Activated naive CD4-positive, alpha-beta T cell treated with anti-CD3 and anti-CD28 coated beads, Interleukin-2, amount 50 U/mL, for 16 hours (primary cell): ENCODE measurements at places on chromosomes 6 and 20.

GRCh38 chr6:101626269-101626668 is 232.8 kb downstream of the GRIK2 start:
- no peak for DNase-seq

DNA sequence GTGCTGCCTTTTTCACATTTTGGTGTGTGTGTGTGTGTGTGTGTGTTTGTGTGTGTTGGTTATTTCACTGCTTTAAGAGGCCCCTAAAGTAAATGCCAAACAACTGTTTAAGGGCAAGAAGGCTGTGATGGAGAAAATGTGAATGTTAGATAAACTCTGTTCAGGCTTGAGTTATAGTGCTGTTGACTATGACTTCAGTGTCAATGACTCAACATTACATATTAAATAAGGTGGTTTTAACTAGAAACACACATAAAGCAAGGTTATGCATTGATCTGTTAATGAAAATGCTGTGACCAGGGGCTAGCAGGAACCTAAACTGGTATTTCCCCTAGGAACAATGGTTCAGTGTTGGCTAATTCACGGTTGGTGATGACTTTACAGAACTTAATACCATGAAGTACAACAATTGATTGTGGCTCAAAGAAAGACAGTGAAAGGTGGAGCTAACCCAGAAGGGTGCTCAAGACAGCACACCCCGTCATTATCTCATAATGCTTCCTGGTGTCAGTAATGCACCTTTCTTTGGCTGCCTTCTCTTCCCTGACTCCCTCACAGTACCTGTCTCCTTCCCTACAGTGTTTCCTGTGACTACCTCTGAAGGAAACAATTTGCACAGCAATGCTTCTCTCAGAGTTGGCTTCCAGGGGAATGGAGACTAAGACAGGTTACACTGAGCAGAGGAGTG is 116.1 kb downstream of the RIN2 start:
- no peak for DNase-seq

GRCh38 chr20:2207770-2208097 is 88.1 kb upstream of the TGM3 start:
- no peak for DNase-seq

DNA sequence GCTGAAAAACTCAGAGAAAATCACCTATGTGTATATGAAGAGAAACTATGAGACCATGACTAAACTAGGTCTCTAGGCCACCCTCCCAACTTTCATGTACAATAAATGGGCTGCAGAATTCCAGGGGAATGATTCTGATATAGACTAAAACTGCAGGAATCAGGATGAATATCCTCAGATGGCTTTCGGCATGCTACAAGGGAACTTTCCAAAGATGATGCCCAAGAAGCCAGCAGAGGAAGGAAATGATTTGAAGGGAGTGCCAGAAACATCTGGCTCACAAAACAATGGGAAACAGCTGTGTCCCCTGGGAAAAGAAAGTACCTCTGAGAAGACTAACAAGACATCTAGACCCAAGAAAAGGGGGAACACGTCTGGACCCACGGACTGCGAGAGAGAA is 41.1 kb downstream of the PLN start:
- no peak for DNase-seq

- DNase-seq = no peak
Observed at GRCh38 chr20:11324990-11325389, 592.7 kb upstream of the BTBD3 start.

GRCh38 chr6:137910424-137910834 is 43.4 kb downstream of the TNFAIP3 start:
- no peak for DNase-seq

GRCh38 chr6:132466952-132467351 is 46.0 kb downstream of the STX7 start:
- DNase-seq = no peak

DNA sequence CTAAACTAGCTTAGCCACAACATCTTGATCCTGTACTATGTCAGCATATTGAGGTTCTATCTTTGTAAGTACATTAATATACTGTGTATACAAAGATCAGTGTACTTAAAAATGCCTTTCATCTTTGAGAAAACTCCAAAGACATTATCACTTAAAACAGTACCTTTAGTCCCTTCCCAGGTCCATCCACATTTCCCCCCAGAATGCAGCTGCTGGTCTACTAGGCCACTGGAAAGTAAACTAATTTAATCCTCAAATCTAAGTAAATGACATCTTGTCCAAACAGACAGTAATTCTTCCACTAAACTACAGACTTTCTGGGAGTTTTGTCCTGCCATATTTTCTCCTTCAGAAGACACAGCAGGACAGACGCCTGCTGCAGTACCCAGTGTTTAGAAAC is 68.7 kb downstream of the SYCP2 start:
- no peak for DNase-seq

GRCh38 chr6:25360621-25361020 is 81.4 kb downstream of the CARMIL1 start:
- DNase-seq = no peak

- DNase-seq = no peak
Observed at GRCh38 chr6:141460743-141461484, 671.8 kb upstream of the GJE1 start.

DNA sequence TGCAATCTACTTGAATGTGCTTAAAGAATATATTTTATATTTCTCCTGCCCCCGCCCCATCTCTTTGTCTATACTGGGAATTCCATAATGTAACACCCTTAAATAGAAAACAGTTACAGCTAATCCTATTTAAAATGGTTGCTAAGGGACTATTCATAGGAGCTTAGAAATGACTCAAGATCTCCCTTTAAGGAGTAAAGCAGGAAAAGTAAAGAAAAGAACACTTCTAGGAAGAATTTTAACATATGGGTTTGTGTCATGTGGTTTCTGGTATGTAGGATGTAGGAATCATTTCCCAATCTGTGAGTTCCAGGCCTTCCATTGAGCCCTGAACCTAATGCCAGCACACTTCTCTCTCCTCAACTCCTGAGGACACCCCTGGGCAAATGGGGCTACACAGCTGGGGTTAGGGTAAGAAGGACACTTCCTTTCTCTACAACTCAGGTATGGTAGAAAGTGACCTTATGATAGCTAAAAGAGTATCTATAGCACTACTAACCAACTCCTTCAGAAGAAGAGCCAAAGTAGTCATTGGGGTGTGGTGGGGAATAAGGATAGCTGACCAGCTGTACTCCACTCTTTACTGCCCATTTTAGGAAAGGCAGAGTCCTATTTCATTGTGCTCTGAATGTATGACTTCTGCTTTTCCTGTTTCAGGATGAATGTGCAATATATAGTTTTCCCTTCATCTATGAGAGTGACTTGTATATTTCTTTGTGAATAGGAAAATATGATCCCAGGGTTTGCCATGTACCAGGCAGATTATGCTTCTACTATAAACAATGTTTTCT is 27.3 kb downstream of the RIMS1 start:
- DNase-seq = no peak

GRCh38 chr6:112298021-112298745 is 43.8 kb upstream of the LAMA4 start:
- no peak for DNase-seq

DNA sequence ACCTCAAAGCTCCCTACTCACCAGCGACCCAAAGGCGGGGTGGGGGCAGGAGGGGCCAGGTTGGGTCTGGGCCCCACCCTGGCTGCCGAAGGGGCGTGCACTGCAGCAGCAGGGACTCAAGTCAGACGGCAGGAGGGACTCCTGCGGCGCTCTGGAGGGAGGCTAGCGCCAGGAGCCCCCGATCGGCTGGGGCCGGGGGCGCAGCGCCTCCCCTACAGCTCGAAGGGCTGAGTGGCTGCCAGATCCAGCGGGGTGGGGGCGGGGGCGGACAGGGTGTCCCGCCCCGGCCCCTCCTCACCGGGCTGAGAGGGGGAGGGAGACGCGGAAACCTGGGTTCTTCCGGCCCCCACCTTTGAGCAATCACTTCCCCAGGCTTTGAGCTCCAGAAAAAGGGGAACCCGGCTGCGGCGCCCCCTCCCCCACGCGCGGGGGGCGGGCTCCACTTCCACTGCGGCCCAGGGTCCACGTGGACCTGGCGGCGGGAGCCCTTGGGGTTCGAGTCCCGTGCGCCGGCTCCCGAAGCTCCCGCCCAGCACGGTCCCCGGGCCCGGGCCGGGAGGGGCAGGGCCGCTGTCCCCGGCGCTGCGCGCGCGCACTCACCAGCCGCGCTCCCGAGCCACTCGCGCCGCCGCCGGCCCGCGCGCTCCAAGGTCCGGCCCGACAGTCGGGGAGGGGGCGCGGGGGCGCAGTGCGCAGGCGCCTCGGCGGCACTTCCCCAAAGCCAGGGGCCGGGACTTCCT is at the start of gene RGS19:
RGS19 (minus strand) TSS at position 246 of the 740 bp plus-strand sequence. CDS start 2,632 bp downstream, outside the sequence.
- DNase-seq = peak; percentile 62

- no peak for DNase-seq
Observed at GRCh38 chr6:38065734-38066305, 246.3 kb downstream of the ZFAND3 start.

DNA sequence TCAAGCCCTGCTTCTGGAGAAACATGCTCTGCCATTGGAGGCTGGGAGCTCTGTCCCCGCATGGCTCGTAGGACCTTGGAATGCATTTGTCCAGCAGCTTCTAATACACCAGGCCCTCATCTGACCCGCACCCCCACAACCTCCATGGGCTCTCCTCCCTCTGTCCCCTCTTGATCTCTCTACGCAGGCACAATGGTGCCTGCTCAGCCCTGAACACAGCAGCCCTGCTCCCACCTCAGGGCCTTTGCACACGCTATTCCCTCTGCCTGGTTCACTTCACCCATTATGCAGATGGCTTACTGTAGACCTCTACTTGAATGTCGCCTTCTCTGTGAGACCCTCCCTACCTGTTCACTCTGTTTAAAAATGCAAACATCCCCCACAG is 27.0 kb upstream of the PTGIS start:
- no peak for DNase-seq

- no peak for DNase-seq
Observed at GRCh38 chr6:94559829-94560537, 1017.4 kb upstream of the MANEA start.

DNA sequence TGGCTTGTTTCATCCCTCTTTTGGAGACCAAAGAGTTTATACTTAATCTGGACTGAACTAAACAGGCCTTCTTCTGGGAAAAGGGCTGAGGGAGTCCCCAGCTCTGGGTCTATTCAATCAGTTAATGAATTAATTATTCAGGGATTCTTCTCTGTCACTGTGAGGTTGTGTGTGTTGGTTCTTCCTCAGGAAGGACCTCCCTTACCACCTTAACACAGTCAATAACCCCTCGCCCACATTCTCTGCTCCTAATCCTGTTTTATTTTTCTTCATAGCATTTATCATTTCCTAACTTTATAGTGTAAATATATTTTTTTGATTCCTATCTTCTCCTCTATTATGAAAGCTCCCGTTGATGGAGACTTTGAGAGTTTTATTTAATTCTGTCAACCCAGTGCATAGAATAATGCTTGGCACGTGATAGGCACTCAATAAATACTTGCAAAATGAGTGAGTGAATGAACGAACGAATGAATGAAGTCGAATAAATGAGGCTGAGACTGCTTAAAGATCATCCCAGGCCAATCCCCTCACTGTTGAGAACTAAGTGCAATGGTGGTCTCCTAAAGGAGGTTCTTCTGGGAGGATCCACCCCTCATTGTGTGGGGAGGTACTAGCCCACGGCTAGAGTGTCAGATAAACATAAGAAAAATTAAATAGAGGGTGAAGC is 179.6 kb upstream of the JARID2 start:
- no peak for DNase-seq

DNA sequence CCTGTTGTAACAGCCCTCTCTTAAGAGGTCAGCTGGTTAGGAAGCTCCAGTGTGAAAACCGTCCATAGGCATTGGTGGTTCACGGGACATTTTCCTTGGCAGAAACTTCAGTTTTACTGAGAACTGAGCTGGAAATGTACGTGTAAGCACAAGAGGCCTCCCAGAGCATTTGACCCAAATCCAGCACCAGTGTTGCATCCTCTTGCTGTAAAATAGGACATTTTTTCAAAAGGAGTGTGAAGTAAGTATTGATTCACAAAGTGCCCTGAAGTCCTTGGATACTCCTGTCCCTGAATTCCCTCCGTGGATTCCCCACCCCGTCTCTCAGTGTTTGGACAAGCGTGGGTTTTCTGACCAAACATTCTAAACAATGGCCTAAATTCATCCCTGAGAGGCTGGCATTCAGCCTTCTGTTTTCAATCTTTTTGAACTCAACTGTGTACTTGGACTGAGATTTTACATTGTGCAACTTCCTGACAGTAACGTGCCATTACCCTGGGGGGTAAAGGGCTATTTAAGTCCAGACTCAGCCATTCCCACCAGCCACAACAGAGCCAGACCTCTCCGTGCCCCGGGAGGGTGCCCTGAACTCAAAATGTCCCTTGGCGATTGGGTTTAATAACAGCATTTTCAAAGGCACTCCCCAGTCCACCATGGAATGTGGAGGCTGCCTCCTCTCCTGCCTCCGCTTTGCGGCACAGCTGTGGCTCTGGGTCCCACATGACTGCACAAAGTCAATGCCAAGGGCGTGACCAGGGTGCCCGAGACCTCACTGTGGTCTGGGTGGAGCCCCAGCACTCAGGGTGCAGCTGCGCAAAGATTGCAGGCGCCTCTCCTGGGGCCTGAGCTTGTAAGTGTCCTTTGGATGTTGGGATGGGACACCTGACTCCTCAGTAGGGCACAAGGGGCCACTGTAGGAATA is 92.7 kb upstream of the AFDN start:
- no peak for DNase-seq

- DNase-seq = no peak
Observed at GRCh38 chr6:111122458-111123286, 35.4 kb downstream of the SLC16A10 start.

- DNase-seq = no peak
Observed at GRCh38 chr20:21161926-21162325, 36.0 kb downstream of the KIZ start.

- no peak for DNase-seq
Observed at GRCh38 chr6:135334169-135334568, 153.1 kb downstream of the MYB start.

DNA sequence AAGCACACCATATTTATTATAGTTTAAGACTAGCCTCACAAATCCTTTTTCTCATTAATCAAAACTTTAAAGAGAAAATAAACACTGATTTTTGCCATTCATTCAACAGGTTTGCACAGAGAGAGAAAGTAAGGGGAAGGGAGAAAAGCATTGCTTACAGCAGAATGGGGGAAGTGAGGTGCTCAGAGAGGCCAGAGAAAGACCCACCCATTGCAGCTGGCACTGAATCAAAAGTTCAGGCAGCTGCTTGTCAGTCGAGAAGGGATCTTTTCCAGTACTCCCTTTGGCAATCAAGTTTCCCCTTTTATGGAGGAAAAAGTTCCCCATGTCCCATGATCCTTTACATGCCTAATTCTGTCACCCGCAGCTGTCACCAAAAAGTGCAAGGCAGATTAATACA is 8.0 kb upstream of the CRISP2 start:
- DNase-seq = no peak

DNA sequence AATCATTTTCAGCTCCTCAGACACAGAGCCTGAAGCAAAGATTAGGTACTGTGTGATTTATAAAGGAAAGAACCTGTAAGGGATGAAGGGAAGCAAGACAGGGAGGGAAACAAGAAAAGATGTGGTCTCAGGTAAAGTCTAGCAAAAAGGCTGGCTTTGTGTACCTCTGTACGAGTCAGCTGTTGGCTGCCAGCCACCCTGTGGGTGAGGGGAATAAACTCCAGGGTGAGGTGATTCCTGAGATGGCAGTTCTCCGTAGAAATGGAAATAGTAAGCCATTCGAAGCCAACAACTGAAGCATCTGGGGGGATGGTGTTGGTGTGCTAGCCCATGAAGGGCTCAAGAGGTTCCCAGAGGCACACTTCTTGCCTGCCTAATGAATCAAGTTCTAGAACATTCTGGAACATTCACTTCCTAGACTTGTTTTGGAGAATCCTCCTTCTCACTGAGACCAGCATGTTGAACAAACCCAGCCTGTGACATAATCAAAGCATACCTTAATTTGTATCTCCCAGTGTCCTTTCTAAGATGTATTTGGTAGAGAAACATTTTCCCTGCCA is 10.6 kb upstream of the TTPAL start:
- DNase-seq = no peak
